ENCODE measurements at places on chromosomes 12 and 14.

GRCh38 chr14:21149641-21150367 lies 6.1 kb downstream of the OR5AU1 start:
- DNase-seq = no peak

DNA sequence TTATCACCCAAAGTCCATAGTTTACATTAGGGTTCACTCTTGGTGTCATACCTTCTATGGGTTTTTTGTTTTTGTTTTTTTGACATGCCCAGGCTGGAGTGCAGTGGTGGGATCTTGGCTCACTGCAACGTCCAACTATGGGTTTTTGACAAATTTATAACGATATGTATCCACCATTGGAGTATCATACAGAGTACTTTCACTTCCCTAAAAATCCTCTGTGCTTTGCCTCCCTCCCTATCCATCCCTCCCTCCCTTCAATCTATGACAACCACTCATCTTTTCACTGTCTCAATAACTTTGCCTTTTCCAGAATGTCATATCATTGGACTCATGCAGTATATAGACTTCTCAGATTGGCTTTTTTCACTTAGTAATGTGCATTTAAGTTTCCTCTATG lies 139.0 kb upstream of the CCDC198 start:
- no peak for DNase-seq

GRCh38 chr12:44317651-44318126 lies 481.8 kb downstream of the TMEM117 start:
- no peak for DNase-seq

DNA sequence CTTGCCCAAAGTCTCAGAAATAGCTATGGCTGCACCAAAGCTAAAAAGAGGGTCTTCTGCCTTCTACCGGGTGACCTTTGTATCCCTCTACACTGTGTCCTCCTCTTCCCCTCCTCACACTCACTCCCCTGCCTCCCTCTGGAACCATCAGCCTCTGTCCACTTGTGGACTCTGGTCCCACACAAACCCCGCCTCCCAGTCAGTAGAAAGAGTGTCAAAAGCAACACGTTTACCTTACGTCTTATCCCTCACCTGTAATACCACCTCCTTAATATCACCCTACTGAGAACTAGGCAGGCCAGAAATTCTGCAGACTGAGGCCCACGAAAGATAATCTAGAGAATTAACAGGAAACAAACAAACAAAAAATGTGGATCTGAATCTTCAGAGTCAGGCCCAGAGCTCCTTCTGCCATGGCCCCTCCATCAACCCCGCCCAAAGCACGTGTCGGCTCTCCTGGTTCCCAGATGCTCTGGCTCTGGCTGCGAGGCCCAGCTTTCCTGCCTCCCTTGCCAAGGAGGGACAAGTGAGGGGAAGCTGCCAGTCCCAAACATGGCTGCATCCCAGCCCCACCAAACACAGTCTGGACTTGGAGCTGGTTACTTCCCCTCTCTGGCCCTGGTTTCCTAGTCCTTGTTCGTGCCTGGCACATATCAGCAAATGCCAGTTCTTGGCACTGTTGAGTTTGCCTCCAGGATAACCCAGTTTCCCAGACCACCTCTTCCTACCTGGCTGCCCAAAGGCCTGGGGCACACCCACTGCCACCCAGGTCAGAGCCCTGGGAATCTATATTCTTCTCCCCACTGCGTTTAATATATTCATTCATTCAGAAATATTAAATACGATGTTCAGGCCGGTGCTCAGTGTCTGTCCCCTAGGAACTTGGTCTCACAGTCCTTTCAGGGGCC lies 2.7 kb downstream of the ACTN1 start:
- no peak for DNase-seq

- no peak for DNase-seq
Observed at GRCh38 chr12:6182279-6182898, 17.8 kb upstream of the CD9 start.

DNA sequence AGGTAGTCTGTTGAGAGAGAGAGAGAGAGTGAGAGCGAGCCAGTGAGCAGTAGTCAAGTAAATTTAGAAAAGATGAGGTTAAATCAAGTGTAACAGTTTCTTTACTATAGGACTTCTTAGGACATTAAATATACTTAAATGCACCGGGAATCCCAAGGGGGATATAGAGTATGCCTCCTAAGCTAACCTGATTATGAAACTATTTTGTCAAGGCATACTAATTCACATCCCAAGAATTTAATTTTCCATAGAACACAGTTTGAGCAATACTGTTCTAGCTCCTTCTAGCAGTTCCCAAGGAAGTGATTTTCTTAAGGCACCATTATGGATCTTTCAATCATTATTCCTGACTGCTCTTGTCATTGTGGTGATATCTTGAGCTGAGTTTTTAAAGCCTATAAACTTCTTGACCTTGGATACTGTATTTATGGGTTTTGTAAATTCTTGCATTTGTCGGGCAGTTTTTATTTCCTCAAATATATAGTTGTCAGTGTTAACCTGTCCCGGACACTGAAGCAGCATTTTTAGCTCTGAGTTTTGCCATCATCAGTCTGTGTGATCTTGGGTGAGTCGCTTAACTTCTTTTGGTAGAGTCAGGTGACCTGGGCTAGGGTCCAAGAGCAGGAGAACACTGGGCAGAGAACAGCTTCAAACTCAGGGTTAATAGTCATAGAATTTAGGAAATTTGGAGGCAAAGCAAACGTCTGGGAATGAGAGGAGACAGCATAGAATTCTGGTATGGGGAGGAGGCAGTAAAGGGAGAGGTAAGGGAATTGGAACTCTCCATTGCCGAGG lies 196.5 kb upstream of the FRMD6 start:
- no peak for DNase-seq

DNA sequence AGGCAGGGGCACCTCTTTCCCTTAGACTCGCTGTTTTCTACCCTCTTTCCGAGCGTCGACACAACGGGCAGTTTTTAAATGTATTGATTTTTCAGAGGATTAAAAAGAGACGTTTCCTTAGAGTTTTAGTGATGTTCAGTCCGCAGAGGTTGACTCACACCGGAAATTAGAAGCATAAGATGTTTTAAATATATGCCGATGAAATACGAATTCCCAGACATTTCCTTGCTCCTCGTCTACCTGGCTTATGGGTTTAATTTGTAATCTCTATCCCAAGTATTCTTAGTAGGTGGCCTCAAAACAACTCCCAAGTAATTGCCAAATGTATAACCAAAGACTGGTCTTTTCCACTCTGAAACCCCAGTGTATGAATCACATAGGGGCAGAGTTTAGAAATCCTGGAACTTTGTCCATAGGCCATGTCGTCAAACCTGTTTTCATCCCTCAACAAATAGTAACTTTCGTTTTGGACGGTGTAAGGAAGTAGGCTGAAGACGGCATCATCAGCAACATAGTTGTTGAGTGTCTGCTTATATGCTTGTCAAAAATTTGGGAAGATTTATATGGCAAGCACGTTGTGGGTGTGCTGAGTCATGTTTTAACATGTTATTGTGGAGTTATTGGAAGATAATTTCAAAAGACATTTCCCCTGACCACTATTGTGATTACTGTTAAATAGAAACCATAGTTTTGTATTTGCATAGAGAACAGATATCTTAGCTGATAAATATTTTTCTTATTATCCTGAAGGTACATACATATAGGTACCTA lies 824 bp downstream of the TBK1 start:
- no peak for DNase-seq

DNA sequence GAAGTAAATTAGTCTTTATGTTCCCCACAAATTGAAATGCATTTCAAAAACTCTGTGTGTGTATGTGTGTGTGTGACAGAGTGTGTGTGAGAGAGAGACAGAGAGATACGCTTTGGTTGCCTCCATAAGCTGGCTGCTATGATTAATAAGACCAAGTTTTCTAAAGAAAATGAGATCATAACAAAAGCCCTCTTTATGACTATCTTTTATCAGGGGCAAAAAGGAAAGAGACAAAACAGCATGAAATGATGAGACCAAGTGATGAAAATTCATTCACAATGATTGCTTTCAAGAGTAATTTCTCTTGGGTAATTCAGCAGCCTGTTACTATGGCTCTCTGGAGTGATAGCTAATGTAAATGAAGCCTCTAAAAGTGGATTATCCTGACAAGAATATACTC lies 277.6 kb upstream of the PLEKHG7 start:
- no peak for DNase-seq

GRCh38 chr12:42510823-42511222 lies 78.7 kb downstream of the PRICKLE1 start:
- no peak for DNase-seq

DNA sequence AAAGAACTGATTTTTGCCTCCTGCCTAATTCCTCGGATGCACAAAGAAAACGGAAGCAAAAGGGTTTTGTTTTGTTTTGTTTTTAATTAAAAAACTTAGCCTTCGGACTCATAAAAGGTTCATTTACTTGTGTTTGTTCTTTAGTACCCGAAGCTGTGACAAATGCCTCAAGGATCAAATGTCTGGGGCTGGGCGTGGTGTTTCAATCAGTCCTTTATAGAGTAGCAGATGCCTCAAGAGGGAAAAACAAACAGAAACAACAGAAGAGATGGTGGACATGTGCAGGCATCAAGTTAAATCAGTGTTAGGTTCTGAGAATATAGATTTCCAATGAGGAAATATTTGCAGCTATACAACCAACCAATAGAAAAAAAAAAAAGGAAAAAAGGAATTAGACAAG lies 1.6 kb upstream of the WIF1 start:
- DNase-seq = no peak

DNA sequence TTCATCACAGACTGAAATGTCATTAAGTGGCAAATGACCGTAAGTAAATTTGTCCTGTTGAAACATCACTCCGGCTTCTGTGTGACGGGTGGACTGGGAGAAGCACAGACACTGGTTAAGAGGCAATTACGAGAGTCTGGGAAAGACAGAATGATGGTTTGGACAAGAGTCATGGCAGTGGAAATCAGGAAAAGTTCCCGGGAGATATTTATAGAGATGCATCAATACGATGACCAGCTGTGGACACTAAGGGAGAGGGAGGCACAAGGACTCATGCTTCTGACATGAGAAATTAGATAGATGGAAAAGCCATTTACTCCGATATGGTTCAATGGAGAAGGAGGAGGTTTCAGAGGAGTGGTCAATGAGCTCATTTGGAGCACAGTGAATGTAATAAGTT lies 27.3 kb downstream of the CKAP4 start:
- DNase-seq = no peak

- no peak for DNase-seq
Observed at GRCh38 chr14:44896275-44897040, 65.3 kb downstream of the KLHL28 start.

DNA sequence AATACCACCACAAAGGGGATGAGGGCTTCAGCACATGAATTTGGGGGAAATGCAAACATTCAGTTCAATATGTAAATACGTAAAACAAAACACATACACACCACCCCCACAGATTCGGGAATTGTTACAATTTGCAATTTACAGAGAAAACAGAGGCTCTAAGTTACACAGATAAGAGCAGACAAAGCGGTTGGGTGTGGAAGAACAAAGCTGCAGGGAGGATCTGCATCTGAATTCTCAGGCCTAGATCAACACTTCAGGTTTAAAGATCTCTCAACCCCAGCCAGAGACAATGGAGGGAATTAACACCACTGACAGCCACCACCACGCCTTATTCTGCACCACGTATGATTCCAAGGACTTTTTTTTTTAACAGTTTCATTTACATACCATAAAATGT lies 375.5 kb downstream of the BCL11B start:
- DNase-seq = no peak

GRCh38 chr14:57018065-57018464 lies 207.8 kb upstream of the OTX2 start:
- no peak for DNase-seq

DNA sequence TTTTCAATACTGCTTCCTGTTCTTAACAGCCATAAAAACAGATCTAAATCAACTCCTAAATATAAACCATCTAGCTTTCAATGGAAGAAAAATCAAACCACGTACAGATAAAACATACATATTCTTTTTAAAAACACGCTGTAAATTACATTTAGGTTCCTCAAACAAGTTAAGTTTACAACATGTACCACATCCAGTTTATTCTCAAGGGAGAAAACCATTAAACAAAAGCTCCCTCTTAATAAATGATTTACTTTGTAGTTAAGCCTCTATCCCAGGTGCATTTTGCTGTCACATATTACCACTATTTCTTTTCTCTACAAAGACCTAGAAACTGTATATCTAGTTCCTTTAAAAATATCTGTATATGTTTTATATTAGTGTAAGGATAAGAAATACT lies 3.1 kb downstream of the NUMB start:
- no peak for DNase-seq

GRCh38 chr14:56803816-56804535 lies 6.3 kb downstream of the OTX2 start:
- DNase-seq = no peak

DNA sequence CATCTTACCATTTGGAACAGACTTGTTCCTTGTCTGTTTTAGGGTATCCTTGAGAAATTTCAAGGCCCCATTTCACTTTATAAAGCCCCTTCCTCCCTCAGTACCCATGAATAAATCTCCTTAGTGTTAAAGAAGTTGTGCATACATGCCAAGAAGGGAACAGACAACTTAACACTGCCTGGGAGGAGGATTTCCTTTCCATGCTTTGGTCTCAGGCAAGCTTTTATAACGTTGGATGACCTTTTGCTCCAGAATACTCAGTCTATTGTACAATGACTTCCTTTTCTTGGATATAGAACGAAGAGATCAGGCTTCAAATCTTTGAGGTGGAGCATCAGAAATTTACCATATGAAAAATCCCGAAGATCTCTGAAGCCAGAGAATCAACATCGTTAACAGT lies 551.4 kb downstream of the PRKD1 start:
- no peak for DNase-seq

DNA sequence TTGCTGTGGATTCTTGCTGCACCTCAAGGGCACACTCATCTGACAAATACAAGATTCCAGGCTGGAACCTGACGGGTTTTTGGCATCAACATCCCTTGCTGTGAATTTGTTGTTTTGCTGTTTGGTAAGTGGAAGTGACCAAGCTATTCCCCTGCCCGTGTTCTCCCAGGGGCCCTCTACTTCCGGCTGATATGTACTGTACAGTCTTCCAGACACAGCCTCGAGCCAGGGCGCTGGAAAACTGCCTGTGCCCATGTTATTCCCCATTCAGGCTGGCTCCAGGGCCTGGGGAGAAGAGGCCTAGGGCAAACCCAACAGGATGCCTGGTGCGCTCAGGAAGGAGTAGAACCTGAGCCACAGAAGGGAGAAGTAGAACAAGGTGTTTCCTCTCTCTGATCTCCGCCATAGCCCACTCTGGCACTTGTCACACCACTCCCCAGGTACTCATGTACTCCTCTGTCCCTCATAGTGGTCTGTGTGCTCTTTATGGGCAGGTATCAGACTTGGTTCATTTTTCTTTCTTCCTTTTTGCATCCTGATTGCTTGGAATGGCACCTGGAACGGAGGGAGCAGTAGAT lies 67.8 kb upstream of the LTA4H start:
- no peak for DNase-seq

- DNase-seq = no peak
Observed at GRCh38 chr14:51006324-51006723, 62.0 kb upstream of the PYGL start.

DNA sequence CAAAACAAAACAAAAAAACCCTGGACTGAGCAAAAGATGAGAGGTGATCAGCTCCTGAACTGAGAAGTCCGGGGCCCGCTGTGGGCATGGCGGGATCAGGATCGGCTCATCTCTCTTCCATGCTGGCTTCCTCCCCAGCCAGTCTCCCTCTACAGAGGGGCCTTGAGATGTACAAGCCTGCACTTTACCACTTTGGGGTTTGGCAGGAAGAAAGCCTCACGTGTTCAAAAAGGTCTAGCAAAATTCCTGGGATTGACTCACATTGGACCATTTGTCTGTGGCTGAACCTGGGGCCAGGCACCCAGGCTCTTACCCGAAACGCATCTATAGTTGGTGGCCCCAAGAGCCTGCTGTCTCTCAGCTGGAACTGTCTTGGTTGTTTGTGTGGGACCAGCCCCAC lies 89.0 kb downstream of the SLC24A4 start:
- no peak for DNase-seq

- DNase-seq = no peak
Observed at GRCh38 chr12:75438059-75438754, 42.3 kb upstream of the GLIPR1 start.
